ENCODE measurements at places on chromosomes 4 and X. TPM values are rescaled to one million over a fixed set of nuclear protein-coding genes. Genes with fewer than 3 reads are reported as not detected.

GRCh38 chr4:110480031-110480549 lies 4.1 kb downstream of the ENPEP start:
- DNase-seq: no peak

CNKSR2 gene
- polyA plus RNA-seq: 1.5 TPM

GRCh38 chr4:110878956-110879355 lies 256.1 kb upstream of the PITX2 start:
- no peak for DNase-seq

DNA sequence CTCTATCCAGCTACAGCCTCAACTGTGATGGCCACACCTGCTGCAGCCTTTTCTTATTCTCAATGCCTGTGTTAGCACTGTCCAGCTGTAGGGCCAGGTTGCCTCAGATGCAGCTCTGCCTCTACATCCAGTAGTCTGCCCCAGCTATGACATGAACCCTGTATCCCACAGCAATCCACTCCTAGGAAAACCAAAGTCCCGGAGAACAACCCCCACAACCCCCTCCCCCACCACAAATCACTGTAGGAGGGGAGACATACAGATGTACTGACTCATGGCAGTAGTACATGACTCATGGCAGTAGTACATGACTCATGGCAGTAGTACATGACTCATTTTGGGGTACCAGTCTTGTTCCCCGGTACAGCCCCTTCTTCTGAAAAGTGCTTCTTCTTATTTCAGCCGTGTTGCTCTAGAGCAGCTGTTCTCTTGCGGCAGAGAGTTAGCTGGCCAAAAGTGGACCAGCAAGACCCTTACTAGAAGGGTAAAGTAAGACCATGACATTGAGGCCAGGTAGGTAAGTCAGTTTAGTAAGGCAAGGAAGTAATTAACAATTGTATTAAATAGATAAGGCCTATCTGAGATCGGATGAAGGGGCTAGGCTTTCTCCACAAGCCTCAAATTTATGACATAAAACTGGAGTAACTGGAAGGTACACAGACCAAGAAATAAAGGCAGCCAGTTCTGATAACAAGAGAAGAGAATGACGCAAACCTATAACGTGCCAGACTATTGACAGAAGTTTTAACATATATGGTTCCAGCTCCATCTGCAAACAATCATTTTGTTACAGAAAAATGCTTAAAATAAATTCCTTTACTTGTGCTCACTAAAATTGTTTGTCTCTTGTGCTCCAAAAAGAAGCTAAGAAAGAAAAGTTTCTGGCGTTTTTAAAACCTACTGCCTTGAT lies 221.4 kb downstream of the TACR3 start:
- DNase-seq: no peak

SLIT2 gene
- 52.1 TPM for polyA plus RNA-seq

- no peak for DNase-seq
These were observed 35.2 kb upstream of the SMS start for GRCh38 chrX:21905313-21905712.

JCHAIN gene
- polyA plus RNA-seq: 0.88 TPM

GRCh38 chr4:183249854-183250253 lies 70.2 kb downstream of the CLDN22 start:
- DNase-seq: peak; percentile 27

BMPR1B gene
- polyA plus RNA-seq: 17.1 TPM

GRCh38 chrX:47215291-47215900 lies 3.1 kb upstream of the CDK16 start:
- DNase-seq: no peak

- DNase-seq: no peak
These were observed 10.4 kb downstream of the CASK start for GRCh38 chrX:41912923-41913322.

- no peak for DNase-seq
These were observed 6.9 kb downstream of the MAGEA4 start for GRCh38 chrX:151919610-151920009.

GRCh38 chr4:128310266-128310697 lies 22.7 kb upstream of the PGRMC2 start:
- DNase-seq: no peak

DNA sequence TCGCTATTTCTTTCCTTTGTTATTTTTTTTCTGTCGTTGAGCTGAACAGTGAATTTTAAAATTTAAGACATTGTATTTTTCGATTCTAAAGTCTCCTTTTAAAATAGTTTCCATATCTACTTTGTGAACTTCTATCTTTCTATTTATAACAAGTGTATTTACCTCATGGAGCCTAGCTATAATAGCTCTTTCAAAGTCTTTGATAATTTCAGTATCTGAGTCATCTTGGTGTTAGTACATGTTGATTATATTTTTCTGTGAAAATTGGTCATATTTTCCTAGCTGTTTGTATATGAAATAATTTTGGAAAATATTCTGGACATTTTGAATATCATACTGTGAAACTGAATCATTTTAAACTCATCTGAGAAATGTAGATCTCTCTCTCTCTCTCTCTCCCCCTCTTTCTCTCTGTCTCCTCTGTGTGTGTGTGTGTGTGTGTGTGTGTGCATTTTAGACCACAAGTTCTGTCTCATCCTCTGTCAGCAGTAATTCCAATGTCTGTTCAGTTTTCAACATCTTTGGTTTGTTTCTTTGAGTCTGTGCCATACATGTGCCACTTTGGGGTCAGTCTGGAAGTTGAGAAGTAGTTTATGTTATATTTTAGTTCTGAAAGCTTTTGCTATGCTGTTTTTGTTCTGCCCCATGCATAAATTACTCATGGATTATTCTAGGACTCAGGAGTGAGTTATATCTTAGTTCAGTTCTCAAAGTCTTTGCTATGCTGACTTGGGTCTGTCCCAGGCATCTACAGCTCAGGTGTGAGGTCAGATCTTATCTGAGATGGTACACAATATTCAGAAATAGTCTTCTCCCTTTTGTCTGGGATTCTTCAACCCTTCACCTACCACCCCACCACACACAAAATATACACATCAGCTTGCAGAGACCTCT lies 366.4 kb upstream of the CASK start:
- no peak for DNase-seq

GRCh38 chr4:7554905-7555304 lies 120.2 kb upstream of the PSAPL1 start:
- DNase-seq: no peak

GRCh38 chrX:15349046-15349445 lies 13.7 kb upstream of the PIGA start:
- peak; percentile 30 for DNase-seq

Data from renal cortex interstitium (tissue), 15 donors.